ENCODE measurements at places on chromosomes 2 and 18.

DNA sequence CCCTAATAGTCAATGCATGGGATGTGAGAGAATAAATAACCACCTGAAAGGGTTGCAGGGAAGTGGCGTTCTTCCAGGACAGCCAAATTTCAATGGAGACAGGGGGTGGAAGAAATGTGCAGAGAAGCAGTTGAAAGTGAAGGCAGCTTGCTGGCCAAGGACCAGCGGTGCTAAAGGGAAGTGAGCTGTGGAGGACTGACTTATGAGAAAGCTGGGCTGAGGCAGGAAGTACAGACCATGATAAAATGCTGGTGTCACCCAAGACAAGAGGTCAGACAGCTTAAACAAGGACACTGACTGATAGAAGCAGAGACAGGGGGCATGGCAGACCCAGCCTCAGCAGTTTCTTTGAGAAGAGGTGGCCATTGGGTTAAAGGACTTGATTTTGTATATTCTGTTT is 106.7 kb downstream of the DTNB start:
- peak; percentile 35 for DNase-seq

- no peak for DNase-seq
Measured at GRCh38 chr18:63648241-63648640, 4.2 kb upstream of the SERPINB4 start.

DNA sequence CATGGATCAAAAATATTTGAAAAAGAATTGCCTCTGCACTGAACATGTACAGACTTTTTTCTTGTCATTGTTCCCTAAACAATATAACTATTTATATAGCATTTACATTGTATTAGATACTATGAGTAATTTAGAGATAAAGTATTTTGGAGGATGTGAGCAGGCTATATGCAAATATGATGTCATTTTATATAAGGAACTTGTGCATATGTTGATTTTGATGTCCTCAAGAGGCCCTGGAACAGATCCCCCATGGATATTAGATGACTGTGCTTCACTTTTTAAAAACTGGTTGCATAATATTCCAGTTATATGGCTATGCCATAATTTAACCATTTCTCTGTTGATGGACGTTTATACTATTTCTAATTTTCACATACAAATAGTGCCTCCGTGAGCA is 16.5 kb downstream of the LCLAT1 start:
- no peak for DNase-seq

DNA sequence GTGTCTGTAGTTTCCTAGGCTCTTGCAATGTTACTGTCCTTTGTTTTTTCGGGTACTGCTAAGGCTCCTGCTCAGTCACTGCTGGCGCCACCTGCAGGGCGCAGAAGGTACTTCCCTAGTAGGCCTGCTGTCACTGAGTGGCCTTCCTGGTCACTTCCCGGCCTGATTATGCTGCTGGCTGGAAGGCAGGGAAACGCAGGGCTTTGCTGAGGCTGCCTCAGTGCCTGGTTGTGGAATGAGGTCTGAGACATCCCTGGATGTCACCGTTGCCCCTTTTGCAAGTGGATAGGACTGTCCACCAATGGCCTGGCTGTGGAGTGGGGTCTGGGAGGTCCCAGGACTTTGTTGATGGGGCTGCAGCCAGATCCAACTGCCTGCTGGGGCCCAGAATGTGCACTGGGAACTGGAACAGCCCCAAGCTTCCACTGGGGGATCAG is 13.1 kb downstream of the DAW1 start:
- peak; percentile 62 for DNase-seq

DNA sequence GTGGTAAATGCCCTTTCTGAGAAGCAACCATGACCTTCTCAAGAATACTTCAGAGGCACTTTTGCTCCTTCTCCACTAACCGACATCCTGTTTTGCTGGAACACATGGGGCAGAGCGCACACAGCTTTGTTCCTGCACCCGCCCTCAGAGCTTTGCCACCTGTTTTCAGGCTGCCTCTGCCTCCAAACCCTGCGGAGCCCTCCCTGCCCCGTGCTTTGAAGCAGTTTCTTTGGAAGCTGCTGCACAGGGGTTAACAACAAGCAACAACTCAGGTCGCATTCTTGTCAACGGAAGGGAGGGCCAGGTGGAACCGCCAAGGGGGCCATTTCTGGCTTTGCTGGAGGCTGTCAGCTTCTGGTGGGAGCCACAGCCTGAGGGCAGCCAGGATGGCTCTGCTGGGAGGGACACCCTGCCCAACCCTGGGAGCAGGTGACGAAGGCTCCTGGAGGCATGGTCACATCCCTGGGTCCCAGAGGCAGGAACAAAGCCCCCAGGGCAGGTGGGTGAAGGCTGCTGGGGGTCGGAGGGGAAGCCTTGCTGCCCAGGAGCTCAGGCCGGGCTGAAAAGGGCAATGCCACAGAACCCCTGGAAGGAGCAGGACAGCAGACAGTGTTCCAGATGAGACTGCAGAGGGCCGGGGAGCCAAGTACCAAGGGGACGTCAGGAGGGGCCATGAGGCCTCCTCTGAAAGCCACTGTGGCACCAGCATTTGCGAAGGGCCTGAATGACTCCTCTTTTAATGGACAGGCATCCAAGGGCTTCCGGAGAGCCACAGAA is 46.8 kb downstream of the MRPS5 start:
- DNase-seq, result no peak

DNA sequence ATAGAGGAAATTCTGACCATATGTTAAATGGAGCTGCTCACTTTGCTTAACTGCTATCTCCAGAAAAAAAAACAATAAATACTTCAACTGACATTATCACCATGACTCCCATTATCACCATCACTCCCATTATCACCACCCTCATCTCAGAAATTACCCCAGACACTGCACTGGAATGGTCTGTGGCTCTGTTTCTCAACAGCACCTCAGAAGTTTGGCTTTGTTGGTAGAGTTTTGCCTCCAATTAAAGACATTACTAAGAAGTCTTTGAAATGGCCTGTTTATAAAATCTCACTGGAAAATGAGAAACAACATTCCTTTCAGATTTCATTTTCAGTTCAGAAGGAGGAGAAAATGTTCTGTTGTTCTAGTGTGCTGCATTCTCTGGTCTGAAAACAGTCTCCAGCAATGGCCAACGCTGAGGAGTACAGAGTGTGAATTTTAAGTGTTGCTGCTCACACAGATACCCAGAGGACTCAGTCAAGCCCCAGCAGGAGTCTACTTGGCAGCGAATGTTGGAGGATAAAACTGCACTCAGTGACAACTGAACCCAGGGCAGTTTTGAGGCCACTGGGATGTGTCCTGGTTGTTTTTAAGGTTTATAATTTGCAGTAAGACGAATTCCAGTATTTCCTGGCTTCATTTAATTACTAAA is 364.5 kb upstream of the CDH2 start:
- peak; percentile 2 for DNase-seq

DNA sequence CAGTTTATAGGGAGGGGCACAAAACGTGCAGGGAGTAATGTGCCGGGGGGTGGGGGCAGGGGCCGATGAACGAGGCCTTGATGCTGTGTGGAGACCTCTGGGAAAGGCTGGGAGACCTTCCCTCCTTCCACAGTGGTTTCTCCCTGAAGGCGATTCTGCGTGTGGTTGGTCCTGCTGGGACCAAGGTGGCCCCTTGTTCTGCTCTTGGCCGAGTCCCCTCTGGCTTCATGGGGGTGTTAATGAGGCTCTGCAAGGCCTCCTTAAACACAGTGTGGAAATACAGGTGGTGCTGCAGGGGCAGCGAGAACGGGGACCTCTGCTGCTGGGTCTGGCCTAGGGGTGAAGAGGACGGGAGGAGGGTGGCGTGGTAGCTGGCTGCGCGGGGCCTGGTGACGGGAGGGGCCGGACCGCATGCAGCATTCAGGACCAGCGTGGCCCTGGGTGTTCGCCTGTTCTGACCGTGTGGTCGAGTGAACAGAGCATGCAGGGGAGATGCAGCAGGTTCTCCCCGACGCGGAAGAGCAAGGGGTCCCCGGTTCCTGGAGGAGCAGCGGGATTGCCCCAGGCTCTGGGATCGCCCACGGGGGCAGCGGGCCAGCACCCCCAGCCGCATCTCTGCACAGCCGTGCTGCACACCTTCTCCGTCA is 42.1 kb upstream of the KCNG2 start:
- no peak for DNase-seq

DNA sequence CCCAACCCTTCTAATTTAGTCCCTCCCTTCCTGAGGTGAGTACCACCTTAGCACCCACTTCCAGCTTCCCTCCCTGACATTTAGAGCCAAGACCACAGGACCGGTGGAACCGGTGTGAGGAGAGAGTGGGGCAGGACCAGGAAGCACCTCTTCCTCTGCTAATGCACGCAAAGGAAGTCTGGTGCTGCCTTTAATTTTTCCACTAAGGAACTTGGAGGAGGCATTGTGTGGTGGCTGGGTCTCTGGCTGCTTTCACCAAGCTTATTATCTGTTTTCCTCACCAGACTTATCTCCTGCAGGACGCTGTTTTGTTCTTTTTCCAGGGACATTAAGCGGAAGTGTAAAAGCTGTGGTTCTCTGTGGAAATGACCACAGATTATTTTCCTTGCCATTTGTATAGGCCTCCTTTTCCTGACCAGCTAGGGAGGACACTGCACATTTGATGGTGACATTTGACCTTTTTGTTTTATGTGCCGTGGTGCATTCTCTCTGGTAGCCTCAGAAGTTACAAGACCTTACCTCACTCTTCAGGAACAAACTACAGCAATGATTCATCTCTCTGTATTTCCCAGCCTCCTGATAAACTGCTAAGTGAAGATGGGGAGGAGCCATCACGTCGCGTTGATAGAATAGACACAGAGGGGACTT is 39.8 kb upstream of the SPTBN1 start:
- DNase-seq, result peak; percentile 34

- DNase-seq, result peak; percentile 98
Measured at GRCh38 chr2:84807063-84807485, 73.8 kb downstream of the TRABD2A start.

DNA sequence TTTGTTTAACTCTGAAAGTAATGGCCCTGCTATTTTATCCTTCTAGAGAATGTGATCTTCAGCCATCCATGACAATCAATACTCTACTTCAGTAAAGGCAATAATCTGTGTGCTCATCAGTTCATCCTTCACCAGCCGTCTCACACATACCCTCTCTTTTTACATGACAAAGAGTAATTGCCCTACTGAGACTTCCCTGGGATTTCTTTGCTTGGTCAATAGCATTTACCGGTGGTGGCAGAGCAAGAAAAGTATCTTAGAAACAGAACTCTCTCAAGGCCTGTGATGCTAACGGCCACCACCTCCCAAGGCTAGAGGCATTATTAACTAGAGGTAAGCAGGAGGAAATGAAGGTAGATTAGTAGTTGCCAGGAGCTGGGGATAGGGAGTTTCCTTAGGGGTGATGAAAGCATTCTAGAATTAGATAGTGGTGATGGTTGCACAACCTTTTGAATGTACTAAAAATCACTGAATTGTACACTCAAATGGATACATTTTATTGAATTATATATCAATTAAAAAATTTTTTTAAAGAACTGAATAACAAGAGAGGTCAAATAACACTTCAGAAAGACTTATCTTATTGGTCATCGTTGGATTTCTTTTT is 57.9 kb upstream of the EPC2 start:
- no peak for DNase-seq

DNA sequence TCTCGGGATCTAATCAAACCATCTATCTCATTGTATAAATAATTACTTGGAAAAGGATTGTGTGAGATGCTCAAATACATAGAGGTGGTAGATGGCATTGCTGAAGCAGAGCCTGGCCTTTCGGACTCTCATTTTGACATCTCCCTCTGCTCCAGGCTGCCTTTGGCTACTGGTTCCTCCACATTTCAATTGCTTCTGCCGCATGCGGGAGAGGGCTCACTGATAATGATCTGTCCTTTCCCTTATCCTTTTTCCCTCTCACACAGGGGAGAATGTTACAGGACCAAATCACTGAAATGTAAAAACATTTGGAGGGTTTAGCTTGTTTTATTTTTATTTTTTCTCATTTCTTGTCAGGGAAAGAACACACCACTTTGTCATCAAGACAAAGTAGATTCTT is 380.6 kb upstream of the UBE2E3 start:
- DNase-seq, result no peak

DNA sequence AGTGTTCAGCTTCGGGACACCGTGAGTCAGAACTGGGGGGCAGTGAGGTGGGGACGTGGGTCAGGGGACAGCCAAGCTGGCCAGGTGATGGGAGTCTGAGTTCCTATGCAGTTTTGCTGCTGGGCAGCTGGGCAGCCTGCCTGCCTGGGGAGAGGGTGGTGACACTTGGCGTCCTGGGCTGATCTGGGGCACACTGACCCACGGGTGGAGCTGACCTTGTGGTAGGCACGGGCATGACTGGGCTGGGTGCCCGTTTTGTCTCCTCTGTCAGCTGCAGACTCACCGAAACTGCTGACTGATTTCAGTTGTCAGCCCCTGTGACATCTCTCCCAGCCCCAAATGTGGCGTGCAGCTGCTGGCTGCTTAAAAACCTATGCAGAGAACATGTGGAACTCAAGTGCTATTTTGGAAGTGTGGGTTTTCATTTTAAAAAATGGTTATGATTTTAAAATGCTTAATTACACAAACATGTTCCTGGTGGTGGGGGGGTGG is 32.6 kb upstream of the E2F6 start:
- no peak for DNase-seq

- DNase-seq, result peak; percentile 23
Measured at GRCh38 chr2:231883468-231883881, 42.7 kb downstream of the NPPC start.

- DNase-seq, result no peak
Measured at GRCh38 chr2:233980955-233981561, 63.9 kb downstream of the TRPM8 start.

GRCh38 chr2:224157655-224158054 is 118.6 kb upstream of the SERPINE2 start:
- peak; percentile 56 for DNase-seq

GRCh38 chr2:96821113-96821675 is 5.1 kb downstream of the CNNM3 start:
- no peak for DNase-seq

DNA sequence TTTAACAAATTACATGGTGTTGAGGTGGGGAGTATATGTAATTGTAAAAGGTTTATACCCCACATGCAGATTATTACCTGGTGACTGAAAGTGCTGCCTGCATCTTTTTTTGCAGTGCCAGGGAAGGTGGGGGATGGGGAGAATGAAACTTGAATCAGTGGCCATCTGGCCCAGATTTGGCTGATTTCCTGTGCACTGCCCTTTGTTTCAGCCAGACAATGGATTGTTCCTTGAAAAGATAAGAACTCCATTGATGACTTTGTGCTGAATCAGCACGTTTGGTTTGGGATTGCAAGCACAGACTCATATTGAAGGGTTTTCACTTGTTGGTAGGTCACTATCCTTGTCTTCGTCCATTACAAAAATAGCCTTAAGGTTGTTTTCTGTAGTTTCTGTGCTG is 20.9 kb downstream of the GREB1L start:
- peak; percentile 45 for DNase-seq

- no peak for DNase-seq
Measured at GRCh38 chr2:100151310-100151709, 8.9 kb upstream of the AFF3 start.
